ENCODE measurements at places on chromosomes 1 and 21.

DNA sequence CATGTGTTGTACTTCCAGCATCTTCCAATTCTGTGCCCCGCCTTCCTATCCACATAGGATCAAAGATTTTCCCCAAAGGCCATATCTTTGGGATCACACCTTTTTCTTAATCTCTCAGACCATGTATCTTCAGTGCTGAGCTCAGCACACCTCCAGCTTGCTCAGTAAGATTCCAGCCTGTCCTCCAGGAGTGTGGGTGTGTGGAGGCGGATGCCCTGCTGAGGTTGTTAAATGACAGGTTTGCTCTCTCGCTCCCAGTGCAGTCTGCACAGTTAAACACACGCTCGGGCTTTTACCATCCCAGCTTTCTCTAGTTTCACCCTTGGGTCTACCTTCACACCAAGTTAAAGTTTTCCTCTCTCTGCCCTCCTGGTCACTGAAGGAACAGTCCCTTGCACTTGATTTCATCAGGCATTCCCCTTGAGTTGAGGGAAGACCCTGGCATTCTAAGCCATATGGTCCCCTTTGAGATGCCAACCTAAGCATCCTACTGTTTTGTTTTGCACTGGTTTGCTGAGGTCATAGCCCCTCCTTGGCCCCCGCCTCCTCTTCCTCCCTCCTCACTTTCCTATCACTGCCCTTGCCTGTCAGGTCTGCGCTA, 13.7 kb downstream of the MYOG start:
- no peak for DNase-seq

DNA sequence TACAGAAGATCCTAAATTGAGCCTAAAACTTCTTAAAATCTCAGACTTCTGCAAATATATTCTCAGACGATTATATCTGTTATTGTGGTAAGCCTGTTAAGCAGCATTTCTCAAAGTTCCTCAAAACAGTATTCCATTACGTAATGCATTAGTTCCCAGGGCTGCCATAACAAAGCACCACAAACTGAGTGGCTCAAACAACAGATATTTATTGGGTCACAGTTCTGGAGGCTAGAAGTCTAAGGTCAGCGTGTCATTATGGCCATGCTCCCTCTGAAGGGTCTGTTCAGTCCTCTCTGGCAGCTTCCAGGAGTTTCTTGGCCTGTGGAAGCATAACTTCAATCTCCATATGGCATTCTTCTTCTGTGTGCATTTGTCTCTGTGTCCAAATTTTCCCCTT, 103.5 kb upstream of the ST6GALNAC5 start:
- DNase-seq, result no peak

- DNase-seq, result no peak
These were observed 35.8 kb downstream of the CDC42 start for GRCh38 chr1:22088331-22088730.

DNA sequence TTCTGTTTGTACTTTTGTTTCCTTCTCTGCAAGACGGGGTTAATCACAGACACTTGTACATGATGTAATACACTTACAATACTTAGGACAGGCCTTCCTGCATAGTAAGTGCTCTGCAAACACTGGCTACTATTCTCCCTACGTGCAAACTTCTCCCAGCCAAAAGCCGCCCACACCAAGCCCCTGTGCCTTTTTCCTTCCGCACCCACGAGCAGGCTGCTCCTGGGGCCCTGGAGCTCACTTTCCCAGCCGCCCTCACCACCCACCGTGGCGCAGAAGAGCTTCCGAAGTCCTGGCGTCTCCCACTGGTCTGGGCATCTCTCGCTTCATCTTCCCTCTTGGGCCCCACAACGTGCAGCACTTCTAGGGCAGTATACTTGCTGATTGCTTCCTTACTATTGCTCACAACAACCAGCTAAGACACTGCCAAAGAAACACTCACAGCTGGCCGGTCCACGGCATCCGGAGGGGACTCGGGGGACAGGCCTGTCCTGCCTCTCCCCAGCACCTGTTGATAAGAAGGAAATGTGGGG, 22.5 kb upstream of the GPR157 start:
- no peak for DNase-seq

DNA sequence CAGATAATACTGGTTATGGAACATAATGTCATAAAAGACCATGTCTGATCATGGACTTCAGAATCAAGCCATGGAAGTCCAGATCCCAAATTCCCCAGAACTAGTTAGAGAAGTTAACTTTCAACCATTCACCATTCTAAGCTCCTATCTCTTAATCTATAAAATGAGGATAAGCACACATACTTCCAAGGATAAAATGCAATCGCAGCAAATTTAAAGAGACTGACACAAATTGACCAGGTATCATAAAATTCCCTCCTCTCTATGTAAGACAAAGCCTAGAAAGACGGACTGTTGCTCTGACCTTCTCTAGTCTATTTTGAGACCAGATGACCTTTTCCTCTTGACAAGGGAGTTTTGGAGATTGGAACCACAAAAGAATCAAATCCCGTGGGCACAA, 426.7 kb downstream of the PLPP3 start:
- no peak for DNase-seq

- DNase-seq, result no peak
These were observed 116.6 kb downstream of the HS2ST1 start for GRCh38 chr1:87030740-87031690.

DNA sequence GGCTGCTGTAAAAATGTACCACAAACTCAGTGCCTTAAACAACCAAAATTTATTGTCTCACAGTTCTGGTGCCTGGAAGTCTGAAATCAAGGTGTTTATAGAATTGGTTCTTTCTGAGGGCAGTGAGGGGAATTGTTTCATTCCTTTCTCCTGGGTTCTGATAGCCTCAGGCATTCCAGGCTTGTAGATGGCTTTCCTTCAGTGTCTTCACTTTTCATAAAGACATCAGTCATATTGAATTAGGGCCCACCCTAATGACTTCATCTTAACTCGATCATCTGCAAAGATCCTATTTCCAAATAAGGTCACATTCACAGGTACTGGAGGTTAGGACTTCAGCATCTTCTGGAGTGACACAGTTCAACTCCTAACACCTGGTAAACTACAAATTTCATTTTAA, 15.0 kb downstream of the CDKN2C start:
- no peak for DNase-seq

GRCh38 chr21:44024887-44025353, 12.8 kb downstream of the TRAPPC10 start:
- peak; percentile 41 for DNase-seq

DNA sequence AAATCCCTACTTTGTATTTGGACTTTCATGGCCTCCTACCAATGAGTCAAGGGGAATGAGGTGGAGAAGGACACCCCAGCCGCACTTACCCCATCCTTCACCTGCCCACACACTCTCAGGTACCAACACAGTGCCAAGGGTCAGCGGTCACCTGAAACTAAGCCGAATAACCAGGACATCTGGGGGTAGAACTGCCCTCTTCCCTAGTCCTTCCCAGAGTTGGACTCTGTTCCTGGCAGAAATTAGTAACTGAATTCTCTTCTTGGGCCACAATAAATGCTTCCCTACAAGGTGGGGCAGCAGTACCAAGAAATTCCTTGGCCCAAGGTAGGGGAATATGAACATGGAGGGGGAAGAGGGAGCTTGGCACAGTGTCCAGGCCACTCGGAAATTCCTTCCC, 7.3 kb downstream of the SLC45A3 start:
- DNase-seq, result no peak

DNA sequence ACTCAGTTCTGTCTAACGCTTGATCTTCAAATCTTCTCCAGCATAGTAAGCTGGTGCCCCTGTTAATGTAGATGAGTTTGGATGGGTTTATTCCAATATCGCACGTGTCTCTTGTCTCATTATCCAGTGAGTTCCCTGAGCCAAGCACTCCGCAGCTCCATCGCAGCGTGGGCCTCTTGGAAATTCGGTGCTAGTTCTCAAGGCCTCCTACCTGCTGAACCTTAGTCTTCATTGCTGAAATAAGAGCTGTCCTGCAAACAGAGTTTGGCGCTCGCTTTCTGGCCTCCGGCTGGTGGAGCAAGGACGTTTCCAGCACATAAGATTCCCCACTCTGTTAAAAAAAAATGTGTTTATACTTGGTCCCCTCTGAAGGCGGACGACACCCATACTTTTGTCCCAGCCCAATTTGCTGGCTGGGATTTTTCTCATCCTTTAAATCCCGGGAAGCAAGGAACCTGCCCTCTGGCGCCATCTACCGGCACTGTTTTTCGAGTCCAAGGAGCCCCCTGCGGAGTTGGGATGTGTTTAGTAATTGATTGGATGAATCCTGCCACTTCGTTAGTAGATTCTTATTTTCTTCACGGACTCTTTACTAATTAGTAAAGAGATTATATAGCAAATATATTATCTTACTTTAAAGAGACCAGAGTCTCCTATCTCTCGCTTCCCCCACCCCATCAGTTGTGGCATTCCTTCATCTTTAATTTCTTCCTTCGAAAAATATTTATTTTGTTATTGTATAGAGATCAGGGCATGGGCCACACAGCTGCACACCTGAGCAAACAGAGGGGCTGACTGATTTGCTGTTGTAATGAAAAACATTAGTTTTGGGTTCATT, 14.7 kb downstream of the JUN start:
- peak; percentile 76 for DNase-seq

- peak; percentile 64 for DNase-seq
These were observed 48.0 kb downstream of the TBCE start for GRCh38 chr1:235415008-235415904.

- no peak for DNase-seq
These were observed 83.2 kb downstream of the BCAR3 start for GRCh38 chr1:93598396-93598795.

- DNase-seq, result peak; percentile 88
These were observed 55.5 kb downstream of the FOXO6 start for GRCh38 chr1:41416552-41417334.

- peak; percentile 80 for DNase-seq
These were observed 7.1 kb downstream of the ACOT7 start for GRCh38 chr1:6386371-6386949.

DNA sequence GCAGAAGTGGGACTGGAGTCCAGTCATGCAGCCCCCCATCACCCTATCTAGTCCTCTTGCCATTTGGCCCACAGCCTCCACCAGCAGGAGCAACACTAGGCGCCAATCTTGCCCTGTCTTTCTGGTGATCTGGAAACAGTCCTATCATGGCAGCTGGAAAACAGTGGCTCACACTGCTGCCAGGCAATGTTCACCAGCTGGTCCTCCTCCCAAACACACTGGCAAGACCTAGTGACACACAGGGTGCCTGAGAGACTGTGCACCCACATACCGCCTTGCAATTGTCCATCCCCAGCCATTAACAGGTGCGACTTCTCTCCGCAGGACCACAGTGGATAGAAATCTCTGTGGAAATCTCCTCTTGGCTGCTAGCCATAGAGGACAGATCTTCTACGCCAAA, 105.5 kb downstream of the HIVEP3 start:
- no peak for DNase-seq

GRCh38 chr1:60283690-60284089, 210.1 kb upstream of the C1orf87 start:
- no peak for DNase-seq

All from Daoy (cell line).